WTC11 (cell line): ENCODE measurements at places on chromosomes 16 and 17.

- DNase-seq = peak; percentile 65
These were observed 52.5 kb downstream of the ZFPM1 start for GRCh38 chr16:88505405-88506082.

DNA sequence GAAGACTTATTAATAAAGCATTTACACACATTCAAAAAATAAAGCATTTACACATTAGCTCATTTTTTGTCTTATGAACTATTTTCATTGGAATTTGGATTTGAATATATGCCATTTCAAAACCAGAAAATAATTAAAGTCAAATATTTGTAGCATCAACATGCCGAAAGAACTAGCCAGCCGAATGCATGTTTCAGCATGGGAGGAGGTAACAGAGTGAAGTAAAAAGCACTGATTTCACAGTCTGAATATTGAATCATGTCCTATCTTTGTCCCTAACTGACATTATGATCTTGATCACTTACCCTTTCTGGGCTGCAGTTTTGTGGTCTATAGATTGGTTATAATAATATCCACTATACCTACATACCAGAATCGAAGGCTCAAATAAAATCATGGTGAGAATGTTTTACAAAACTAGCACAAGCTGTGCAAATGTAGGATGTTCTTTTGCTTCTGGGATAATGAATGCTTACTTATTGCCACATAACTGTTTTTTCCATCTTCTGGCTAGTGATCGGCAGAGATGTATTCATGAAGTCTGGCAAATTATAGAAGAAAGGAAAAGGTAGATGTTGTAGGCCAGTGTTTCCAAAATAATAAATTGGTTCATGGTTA is 84.7 kb downstream of the TUBD1 start:
- no peak for DNase-seq

DNA sequence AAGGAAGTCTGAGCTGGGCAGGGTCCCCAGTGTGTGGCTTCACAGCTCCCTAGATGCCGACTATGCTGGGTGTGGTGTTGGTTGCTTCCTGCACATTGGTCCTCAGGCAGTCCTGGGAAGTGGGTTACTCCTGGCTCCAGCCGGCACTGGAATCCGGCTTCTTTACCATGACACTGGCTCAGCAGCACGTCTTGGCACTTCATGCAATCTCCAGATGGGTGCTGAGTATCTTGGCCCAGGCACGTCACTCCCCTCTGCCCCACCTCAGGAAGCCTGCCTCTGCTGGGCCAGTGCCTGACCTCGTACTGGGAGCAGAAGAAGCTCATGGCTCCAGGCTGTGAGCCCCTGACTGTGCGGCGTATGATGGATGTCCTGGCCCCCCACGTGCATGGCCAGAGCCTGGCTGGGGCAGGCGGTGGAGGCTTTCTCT is 24.5 kb downstream of the FCSK start:
- no peak for DNase-seq

- no peak for DNase-seq
These were observed 19.3 kb downstream of the PLD6 start for GRCh38 chr17:17186551-17187505.

DNA sequence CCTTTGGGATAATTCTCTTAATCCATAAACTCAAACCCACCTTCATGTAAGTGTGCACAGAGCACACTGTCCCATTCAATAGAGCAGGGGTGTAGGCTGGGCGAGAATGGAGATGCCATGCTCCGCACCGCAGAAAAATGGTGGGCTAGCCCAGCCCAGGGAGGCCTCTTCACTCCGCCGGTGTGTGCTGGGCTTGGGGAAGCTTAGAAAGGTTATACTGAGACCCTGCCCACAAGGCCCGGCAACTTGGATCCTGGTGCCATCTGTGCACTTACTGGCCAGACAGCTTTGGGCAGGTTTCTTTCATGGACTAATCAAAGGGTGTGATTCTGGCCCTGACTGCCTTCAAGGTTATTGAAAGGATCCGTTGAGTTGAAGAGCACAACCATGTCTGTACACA is 3.7 kb upstream of the STAT5A start:
- no peak for DNase-seq

DNA sequence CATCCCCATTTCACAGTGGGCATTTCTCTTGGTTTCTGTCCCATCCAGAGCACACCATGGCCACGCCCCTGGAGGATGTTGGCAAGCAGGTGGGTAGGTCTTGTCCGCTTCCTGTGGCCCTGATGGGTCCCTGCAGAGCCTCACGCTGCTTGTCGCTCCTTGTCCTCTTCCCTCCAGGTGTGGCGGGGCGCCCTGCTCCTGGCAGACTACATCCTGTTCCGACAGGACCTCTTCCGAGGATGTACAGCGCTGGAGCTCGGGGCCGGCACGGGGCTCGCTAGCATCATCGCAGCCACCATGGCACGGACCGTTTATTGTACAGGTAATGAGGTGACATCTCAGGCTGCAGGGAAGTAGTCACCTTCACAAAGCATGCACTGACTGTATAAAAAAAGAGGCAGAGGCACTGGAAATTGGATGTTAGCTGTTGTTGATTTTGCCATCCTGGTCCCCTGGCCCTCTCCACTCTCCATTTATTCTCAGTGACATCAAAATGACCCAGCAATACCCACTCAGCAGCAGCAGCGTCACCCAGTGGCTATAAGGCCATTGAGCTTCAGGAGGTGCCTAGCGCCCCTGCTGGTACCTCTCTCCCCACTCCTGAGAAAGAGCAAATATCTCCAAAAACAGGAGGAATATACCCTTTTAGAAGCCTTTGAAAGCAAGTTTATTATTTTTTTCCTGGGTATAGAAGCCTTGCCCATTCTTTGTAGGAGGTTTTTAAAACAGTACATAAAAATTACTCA is 13.7 kb downstream of the METTL22 start:
- DNase-seq = peak; percentile 74

GRCh38 chr17:9026741-9027140 is 5.4 kb downstream of the NTN1 start:
- DNase-seq = no peak

DNA sequence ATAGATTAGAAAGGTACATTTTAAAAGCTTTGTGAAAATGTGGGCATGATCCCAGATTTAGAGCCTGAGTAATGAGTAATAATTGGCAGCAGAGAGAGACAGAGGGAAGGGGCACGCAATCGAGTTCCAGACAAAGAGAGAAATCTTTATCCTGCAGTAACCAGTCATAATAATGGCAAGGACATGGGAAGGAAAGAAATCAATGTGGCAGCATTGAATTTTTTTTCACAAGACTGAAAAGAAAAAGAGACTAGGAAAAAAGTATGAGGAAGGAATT is 790.8 kb upstream of the SOX9 start:
- no peak for DNase-seq

- no peak for DNase-seq
These were observed 6.6 kb downstream of the ST3GAL2 start for GRCh38 chr16:70432356-70432722.

DNA sequence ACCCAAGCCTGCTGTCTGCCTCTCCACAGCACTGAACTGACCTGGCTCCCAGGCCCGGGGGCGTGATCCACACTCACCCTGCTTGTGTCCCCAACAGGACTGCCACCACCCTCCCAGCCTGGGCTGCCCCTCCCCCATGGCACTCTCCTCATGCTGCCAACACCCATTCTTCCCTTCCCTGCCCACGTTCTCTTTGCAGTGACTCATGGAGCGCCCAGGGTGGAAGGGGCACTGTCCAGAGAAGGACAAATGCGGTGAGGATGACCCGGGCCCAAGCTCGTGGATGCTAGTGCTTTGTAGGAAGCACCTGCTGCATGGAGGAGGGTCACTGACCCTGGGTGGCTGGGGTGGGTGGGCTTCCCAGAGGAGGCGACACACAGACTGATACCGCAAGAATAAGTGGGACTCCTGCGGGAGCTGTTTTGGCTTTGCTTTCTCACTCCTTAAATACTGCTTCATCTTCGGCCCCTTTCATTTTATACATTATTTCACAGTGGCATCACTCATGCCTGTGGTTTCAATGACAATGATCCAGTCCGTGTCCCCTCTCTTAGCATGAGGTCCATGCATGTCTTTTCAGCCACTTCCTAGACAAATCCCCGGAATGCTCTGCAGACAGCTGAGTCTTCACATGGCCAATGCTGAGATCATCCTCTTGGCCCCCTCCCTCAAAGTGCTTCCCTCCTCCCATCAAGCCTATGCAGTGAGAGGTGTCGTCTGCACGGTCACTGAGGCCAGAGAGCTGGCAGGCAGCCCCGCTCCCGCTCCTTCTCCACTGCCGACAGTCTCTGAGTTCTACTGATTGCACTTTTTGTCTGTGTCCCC is 17.6 kb downstream of the CDK5R1 start:
- no peak for DNase-seq

- DNase-seq = no peak
These were observed 2.4 kb downstream of the SLC16A13 start for GRCh38 chr17:7038025-7038862.

- no peak for DNase-seq
These were observed 24.0 kb upstream of the VPS4A start for GRCh38 chr16:69286941-69287713.

- no peak for DNase-seq
These were observed 9.5 kb downstream of the NATD1 start for GRCh38 chr17:21243516-21244303.

GRCh38 chr16:14444979-14445810 is 184.9 kb downstream of the PARN start:
- DNase-seq = no peak

DNA sequence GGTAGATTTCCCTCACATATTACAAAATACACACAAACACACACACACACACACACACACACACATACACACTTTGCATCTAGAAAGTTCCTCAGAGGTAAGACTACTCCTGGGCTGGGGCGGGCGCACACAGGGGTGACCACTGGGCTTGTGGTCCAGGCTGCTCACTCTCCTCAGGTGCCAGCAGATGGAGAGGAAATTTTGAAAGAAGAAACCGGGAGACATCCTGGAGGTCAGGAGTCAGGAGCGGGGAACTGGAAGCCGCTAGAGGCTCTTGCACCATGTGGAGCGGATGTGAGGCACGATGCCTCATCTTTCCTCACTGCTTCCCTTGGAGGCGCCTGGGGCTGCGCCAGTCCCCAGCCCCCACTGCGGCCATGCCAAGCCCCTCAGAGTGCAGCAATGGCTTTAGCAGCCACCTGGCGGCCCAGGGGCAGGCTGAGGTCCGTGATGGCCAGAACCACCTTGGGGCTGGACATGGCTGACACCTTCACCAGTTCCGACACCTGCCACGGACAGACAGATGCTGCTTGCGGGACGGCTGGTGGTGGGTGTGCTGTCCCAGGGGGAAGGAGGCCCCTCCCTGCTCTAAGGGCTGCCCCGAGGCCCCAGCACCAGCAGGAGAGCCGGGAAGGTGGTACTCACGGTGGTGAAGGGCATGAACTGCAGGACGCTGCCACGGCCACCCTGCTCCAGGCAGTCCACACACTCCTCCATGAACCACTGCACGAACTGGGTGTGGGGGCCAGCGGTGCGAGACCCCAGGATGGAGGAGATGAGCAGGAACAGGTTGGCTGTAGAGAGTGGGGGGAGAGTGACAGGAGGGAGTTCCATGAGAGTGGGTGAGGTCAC is 4.1 kb downstream of the CSF3 start:
- peak; percentile 24 for DNase-seq

DNA sequence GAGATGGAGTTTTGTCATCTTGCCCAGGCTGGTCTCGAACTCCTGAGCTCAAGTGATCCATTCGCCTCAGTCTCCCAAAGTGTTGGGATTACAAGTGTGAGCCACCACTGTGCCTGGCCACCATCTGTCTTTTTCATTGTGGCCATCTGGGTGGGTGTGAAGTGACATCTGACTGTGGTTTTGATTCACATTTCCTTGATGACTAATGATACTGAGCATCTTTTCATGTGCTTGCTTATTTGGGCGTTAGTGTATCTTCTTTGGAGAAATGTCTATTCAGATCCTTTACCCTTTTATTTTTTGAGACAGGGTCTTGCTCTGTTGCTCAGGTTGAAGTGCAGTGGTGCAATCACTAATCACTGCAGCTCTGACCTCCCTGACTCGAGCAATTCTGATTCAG is 53.9 kb upstream of the ERN1 start:
- DNase-seq = no peak

DNA sequence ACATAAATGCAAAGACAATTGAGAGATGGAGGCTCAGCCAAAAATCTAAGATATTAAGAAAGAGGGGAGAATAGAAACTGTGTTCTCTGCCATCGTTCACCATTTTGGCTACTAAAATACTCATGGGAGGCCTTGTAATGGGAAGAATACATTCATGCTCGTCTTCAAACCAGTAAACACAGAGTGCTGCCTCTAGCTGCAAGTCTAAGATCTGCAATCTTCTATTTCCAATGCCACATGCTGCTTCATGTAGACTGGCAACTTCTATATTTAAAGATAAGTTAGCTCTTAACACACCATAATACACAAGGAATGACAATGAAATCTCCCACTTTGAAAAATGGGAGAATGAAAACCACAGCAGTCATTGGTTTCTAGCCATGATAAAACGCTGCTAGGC is 387.3 kb downstream of the HS3ST3B1 start:
- no peak for DNase-seq

GRCh38 chr17:39222151-39222550 is 3.6 kb downstream of the STAC2 start:
- no peak for DNase-seq

DNA sequence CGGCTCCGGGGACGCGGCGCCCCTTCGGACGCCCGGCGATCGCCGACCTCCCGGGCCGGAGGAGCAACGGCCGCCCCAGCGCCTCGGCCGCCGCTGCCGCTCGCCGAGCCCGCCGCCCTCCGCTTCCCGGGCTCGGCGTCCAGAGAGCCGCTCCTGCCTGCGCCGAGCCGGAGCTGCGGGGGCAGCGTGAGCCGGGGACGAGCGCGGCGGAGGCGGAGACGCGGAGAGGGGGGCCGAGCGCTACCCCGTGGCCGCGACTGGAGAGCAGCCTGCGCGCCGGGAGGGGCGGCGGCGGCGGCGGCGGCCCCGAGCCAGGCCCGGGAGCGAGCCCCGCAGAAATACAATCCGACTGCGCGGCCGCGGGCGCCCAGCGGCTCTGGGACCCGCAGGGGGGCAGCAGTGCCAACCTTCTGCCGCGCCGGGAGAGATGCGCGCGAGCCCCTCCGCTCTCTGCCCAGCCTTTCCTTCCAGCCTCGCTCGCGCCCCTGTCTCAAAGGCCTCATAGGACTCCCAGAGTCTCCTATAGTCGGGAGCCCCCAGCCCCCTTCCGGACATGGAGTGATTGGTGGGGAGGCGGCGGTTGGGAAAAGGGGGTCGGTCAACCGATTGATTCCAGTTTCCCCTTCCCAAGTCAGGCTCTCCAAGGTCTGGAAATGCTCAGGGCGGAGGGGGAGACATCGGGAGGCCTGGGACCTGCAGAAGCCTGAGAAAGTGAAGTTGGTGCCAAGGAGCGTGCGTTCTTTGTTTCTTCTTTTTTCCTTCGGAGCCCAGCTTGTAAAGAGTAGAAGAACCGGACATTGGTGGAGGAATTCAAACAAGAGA is 1.0 kb upstream of the SDK2 start:
- peak; percentile 63 for DNase-seq

GRCh38 chr16:50313596-50314478 is 47.5 kb downstream of the ADCY7 start:
- DNase-seq = no peak

- DNase-seq = no peak
These were observed 20.9 kb downstream of the FAM20A start for GRCh38 chr17:68580236-68580770.
